ENCODE measurements at places on chromosomes 6 and 20.
A peak's percentile ranks its signal among the peaks of the same experiment; 100 is the strongest.

DNA sequence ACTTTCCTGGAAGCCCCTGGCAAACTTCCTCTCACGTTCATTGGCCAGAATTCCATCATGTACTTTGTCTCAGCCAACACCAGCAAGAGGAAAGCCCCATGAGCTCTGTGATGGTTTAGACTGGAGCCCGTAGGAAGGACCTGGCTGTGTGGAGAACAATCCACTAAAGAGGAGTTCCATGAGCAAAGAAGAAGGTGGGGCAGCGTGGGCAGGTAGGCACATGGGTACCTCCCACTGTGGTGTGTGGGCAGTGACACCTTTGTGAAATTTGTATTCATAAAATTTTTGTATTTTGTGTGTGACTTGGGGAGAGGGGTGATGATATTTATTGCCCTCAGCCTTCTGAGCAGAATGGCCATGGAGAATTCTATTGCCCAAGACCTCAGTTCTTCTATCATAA lies 89.5 kb upstream of the SCP2D1 start:
- H3K27me3 ChIP-seq = no peaks in the 10 kb centered on the region
- no peaks in the 10 kb centered on the region for H3K36me3 ChIP-seq
- H3K4me3 ChIP-seq = no peak overlapping the region
- H3K27ac ChIP-seq = no peak overlapping the region
- no peak for DNase-seq

- no peak overlapping the region for H3K27ac ChIP-seq
- no peaks in the 10 kb centered on the region for H3K27me3 ChIP-seq
- no peak overlapping the region for H3K4me3 ChIP-seq
- DNase-seq = no peak
These were observed 80.5 kb downstream of the SNX5 start for GRCh38 chr20:17888044-17888443.

DNA sequence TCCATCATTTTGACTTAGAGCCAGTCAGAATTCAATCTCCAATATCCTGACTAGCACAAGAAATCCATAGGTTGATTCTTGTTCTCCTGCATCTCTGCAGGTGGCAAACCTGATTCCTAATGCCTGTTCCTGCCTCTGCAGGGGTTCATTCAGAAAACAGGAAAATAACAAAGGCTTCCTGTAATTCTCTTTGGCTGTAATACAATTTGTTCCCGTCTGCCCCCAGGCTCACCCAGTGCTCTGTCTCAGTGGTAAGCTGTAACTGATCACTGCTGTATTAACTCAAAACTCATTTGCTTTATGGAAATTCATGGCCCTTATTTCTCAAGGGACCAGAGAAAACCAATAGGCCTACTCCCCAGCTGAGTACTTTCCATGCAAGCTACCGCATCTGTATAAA lies 88.6 kb downstream of the OPRM1 start:
- no peak for DNase-seq
- H3K27me3 ChIP-seq = no peaks in the 10 kb centered on the region
- no peaks in the 10 kb centered on the region for H3K36me3 ChIP-seq
- no peak overlapping the region for H3K4me3 ChIP-seq
- H3K4me1 ChIP-seq = no peaks in the 10 kb centered on the region

DNA sequence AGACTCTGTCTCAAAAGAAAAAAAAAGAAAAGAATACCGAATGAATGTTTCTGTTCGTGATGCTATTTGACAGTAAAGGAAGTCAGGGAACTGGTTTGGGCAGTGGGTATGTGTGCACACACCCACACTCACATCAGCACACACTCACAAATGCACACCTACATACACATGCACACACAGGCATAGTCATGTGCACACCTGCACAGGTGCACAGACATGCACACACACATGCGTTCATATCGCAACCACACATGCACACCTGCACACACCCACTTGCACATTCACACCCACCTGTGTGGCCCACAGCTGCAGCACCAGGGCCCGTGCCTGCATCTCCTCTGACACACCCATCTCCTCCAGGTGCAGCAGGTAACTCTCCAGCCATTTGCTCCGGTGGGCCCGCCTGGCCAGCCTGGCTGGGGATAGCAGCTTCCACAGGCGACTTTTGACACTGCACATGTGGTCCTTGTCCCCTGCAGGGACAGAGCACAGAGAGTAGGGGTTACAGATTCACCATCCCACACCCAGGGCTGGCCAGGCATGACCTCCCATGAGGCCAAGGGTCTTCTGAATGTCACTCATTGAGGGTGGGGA lies 41.4 kb upstream of the KCNB1 start:
- peak overlapping the region; percentile 62 for H3K27ac ChIP-seq
- DNase-seq = no peak
- H3K4me1 ChIP-seq = peaks cover 74% of the 10 kb centered on the region
- H3K4me3 ChIP-seq = no peak overlapping the region

- H3K4me1 ChIP-seq = peaks cover 10% of the 10 kb centered on the region
- peak overlapping the region; percentile 95 for H3K27ac ChIP-seq
- peak overlapping the region; percentile 96 for H3K4me3 ChIP-seq
These were observed 490 bp downstream of the JAG1 start for GRCh38 chr20:10673176-10673841.
